ENCODE measurements at places on chromosomes 2 and 18.

- peak; percentile 67 for DNase-seq
Observed at GRCh38 chr2:233409286-233409991, 55.1 kb downstream of the DGKD start.

GRCh38 chr2:84301717-84302116, 157.4 kb downstream of the SUCLG1 start:
- DNase-seq: no peak

GRCh38 chr2:105007367-105007766, 30.5 kb upstream of the MRPS9 start:
- no peak for DNase-seq

- DNase-seq: no peak
Observed at GRCh38 chr2:239178484-239178883, 222.3 kb downstream of the HDAC4 start.

- DNase-seq: no peak
Observed at GRCh38 chr2:48026865-48027264, 120.6 kb upstream of the FBXO11 start.

GRCh38 chr2:584863-585823, 92.1 kb downstream of the TMEM18 start:
- peak; percentile 29 for DNase-seq

DNA sequence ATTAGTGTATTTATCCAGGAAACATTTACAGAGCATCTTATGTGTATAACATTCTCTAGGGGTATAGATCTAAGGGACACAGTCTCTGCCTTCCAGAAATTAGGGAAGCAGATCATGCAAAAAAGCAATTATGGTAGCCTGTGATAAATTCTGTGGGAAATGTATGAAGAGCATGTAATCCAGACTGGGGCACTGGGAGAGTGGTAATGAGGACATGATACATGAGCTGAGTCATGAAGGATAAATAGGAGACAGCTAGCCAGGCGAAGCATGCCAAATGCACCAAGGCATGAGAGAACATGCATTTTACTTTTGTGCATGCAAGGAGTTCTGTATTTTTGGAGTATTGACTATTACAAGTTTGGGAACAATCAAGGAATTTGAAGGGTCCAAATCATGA, 8.9 kb upstream of the RPRM start:
- DNase-seq: no peak
